Activated CD8-positive, alpha-beta T cell treated with anti-CD3 and anti-CD28 coated beads for 36 hours (primary cell): ENCODE measurements at places on chromosomes 5 and 9.

GRCh38 chr9:106757514-106757913 is 105.5 kb upstream of the ZNF462 start:
- no peak for DNase-seq

- no peak for DNase-seq
Measured at GRCh38 chr5:36392818-36393217, 91.1 kb upstream of the RANBP3L start.

DNA sequence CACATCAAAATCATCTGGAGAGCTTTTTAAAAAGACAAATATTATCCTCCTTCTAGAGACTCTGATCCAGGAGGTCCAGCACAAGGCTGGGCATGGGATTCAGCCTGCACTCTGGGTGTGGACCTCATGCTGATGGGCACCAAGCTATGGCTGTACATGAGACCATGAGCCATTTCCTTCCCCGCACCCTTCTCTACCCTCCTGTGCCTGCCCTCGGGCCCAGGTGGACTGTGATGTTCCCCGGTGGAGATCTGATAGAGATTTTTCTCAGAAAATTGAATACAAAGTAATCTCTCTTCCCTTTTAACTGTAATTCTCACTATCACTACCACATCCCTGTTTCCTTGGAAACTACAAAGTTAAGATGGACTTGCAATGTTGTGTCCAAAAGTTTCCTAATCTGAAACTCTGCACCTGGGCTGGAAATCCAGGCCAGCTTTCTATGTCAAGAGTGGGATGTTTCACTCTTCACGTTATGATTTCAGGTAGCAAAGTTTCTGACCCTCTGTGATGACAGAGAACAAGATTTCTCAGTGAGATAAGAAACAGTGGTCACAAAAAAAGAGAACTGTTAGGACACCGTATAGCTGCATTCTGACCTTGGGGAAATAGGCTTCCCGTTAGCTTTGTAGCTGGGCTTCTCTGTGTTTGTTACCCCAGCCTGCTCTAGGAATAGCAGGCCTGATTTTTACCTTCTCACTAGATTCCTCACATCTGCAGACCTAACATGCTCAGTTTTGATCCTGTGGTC is 11.5 kb downstream of the SFXN1 start:
- no peak for DNase-seq

DNA sequence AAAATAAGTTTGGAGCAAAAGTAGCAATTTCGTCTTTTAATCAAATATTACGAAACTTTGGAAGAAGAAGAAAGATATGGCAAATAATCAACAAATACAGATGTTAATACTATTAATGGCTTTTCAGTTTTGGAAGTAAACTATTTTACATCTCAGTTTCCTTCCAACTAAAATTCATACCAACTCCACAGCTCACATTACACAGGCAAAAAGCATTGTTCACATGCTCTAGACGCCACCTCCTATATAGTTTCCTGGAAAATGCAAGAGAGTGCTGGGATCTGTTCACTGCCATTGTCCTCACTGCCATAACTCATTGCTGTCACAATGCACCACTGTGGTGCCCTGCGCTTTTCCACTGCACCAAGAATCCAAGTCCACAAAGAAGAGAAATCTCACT is 149.0 kb upstream of the FTMT start:
- DNase-seq, result no peak

- DNase-seq, result no peak
Measured at GRCh38 chr5:159749146-159749545, 167.1 kb upstream of the ADRA1B start.

DNA sequence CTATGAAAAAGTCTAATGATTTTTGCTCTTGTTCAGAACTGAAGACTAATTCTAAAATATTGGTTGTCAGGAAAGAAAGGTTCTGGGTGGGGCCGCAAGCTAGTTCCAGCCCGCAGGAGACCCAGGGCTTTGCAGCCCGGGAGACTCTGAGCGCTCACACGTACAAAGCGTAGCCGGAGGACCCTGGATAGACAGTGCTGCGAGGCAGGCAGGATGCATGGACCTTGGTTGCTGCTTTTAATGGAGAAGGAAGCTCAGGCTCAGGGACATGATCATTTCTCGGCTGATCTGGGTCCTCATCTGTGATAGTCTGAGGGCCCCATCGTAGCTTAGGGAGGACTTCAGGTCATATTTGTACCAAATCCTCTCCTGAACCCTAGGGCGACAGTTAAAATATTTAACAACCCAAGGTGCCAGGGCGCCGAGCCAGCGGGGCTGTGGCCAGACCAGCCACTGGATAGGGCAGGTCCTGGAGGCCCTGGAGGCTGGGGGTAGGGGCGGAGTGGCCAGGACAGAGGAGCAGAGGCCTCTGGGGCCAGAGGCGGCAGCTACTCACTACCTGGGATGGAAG is 70.1 kb upstream of the UNC5A start:
- DNase-seq, result no peak

- no peak for DNase-seq
Measured at GRCh38 chr5:15233566-15233965, 266.4 kb upstream of the FBXL7 start.

DNA sequence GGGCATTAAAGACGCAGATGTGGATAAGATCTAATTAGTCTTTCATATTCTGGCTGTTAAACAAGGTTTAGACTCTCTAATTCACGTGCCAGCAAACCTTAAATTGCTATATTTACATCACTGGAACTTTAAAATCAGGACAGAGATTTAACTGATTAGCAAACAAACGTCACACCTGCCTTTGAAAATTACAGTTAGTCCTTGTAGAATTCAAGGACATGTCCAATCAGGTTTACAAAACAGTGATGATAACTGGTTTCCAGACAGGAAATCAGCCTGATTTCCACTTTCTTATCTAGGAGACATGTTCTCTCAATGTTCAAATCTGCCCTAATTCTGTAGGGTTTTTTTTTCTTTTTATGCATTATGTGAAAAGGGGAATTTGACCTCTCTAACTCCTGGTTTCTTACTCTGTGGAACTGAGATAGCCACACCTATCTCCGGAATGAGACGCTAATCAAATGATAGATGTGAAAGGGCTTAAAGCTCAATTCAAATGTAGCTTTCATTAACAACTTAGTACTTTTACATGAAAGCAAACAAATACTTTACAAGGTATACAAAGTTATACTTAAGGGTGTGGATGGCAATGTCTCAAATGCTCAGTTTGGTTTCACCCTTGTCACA is 26.5 kb downstream of the SPINK5 start:
- DNase-seq, result no peak

- DNase-seq, result no peak
Measured at GRCh38 chr9:125425901-125426515, 164.4 kb downstream of the GAPVD1 start.

DNA sequence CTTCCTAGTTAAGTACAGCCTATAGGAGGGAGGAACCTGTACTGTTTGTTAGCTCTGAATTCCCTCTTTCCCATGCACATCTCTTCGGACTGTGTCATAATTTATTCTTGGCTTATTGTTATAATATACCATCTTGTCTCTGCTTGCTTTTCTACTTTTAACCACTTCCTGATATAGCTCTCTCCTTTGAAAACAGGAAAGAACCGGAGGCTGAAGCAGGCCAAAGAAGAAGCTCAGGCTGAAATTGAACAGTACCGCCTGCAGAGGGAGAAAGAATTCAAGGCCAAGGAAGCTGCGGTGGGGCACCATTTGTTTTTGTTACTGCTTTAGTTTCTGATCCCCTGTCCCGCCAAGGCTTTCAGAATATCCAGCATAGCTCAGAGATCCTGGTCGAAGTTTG is 4.8 kb downstream of the ATP6V1G1 start:
- peak; percentile 76 for DNase-seq

GRCh38 chr5:160359816-160360215 is 10.6 kb downstream of the C1QTNF2 start:
- no peak for DNase-seq

- no peak for DNase-seq
Measured at GRCh38 chr5:111676926-111677415, 80.0 kb downstream of the NREP start.

GRCh38 chr9:93095205-93096130 is 549 bp upstream of the CARD19 start:
- DNase-seq, result peak; percentile 100

DNA sequence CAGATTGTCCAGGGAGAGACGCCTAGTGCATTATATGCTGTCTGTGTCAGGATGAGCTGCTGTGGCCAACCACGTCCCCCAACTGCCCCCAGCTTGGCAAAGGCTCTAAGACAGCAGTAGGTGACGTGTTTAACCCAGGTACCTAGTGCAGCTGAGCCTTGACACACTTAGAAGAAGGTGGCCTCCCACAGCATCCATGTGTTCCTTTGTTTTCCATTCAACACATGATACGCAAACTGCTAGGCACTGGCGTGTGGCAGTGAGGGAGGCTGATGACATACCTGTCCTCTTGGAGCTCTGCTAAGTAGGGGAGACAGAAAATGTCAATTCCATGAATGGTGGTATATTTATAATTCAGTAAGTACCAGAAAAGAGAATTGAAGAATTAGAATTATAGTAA is 291.7 kb downstream of the NR3C1 start:
- DNase-seq, result no peak

- DNase-seq, result no peak
Measured at GRCh38 chr9:93477397-93477796, 24.0 kb upstream of the FAM120AOS start.

DNA sequence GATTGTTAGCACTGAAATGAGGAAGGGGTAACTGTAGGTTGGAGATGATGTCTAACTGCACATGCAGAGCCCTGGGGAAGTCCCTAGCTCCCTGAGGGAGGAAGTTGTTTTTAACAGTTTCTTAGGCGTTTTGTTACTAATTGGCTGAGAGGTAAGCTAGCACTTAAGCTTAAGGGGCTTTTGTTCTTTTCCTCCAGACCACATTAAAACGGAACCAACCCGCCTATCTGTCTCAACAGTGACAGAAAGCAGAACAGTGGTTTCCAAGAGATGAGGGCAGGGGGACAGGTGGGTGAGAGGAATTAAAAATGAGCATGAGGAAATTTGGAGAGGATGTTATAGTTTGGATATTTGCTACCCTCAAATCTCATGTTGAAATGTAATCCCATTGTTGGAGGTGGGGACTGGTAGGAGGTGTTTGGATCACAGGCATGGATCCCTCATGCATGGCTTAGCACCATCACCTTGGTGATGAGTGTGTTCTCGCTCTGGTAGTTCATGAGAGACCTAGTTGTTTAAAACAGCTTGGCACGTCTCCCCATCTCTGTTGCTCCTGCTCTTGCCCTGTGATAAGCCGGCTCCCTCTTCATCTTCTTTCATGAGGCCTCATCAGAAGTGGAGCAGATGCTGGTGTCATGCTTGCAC is 38.9 kb downstream of the LYRM7 start:
- peak; percentile 74 for DNase-seq

DNA sequence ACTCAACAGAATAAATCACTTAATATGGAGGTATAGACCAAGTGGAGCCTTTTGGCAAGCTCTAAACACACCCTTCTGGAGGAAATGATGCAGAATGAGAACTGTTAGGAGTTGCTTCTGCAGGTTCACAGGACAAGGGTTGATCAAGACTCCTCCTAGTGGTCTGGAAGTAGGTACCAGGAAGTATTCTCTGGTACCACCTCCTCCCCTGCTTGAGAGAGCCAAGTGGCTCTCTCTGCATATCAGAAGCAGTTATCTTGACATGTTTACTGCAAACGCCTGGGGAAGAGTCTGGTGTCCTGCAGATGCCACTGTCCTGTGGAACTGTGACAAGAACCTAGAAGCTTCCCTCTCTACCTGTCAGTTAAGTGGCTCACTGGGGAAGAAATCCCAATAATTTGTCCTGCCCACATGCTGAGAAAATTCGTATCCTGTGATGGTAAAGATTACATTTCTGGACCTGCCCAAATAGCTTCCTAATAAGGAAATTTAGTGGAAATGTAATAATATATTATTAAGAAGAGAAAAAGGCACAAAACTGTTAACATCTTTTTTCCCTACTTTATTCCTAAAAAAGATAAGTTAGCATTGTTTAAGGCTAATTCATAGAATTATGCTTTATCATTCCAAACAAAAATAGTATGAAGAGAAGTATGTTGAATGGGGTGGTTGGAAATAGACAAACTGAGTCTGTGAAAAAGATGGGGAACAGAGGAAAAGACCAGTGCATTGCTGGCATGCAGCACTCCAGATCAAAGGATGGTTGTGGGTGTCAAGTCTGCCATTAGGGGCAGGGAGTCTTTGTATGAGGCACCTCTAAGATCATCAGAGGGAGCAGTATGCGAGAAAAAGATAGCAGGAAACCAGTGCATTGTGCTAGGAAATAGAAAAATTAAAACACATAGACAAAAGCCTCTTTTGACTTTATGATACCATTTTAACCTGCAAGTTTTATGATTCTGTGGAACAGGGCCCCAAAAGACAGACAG is 118.8 kb downstream of the CDC42SE2 start:
- DNase-seq, result peak; percentile 56

DNA sequence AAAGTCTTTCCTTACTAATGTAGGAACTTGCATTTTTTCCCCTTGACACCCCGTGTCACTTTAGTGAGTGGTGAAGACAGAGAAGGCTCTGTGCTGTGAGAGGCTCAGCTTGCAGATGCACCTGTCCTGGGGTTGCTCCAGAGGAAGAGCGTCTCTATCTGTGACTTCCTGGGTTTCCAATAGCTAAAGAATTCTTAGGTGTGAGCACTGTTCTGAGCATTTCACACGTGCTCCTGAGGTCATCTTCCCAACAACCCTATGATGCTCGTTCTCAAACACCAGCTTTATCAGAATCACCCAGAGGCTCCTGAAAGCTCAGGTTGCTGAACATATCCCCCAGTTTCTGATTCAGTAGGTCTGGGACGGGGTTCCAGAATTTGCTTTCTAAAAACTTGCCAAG is 6.4 kb upstream of the CTSV start:
- DNase-seq, result no peak

GRCh38 chr5:180040287-180041214 is 31.0 kb downstream of the RNF130 start:
- no peak for DNase-seq

GRCh38 chr5:103512500-103512899 is 50.1 kb downstream of the NUDT12 start:
- DNase-seq, result no peak

GRCh38 chr5:33340195-33340594 is 100.6 kb upstream of the TARS1 start:
- DNase-seq, result no peak

GRCh38 chr9:136075881-136076678 is 19.0 kb downstream of the NACC2 start:
- DNase-seq, result peak; percentile 34

- DNase-seq, result no peak
Measured at GRCh38 chr5:80921026-80921425, 39.1 kb upstream of the RASGRF2 start.

DNA sequence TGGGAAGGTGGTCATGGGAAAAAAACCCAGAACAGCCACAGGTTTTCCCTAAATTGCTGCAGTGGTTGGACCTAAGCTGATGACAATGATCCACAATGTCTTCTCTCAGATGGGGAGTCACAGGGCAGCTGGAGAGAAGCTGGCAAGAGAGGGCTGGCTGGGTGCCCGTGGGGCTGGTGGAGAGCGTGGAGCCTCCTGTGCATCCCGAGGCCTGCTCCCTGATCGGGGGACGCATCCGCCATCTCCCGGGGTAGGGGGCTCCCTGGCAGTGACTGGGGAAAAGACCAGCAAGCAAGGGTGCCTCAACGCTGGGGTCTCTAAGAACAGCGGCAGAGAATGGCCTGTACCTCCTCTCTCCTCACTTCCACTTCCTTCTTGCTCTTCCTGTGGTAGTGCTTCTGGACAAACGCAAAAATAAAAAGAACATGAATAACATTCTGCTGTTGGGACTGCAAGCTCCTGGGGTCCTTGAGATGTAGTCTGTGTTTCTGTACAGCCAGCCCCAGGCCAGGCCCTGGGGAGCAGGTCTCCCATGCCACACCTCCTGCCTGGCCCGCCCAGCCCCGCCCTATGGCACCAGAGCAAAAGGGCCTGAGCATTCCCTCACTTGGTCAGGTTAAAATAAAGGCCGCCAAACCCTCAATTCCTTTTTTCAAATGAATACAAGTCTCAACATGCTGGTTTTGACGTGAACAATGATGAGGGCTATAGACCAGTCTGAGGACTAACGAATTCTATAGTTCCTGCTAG is 7.0 kb upstream of the MRNIP start:
- no peak for DNase-seq
